ENCODE measurements at places on chromosomes 3 and 15.
A peak's percentile ranks its signal among the peaks of the same experiment; 100 is the strongest.

DNA sequence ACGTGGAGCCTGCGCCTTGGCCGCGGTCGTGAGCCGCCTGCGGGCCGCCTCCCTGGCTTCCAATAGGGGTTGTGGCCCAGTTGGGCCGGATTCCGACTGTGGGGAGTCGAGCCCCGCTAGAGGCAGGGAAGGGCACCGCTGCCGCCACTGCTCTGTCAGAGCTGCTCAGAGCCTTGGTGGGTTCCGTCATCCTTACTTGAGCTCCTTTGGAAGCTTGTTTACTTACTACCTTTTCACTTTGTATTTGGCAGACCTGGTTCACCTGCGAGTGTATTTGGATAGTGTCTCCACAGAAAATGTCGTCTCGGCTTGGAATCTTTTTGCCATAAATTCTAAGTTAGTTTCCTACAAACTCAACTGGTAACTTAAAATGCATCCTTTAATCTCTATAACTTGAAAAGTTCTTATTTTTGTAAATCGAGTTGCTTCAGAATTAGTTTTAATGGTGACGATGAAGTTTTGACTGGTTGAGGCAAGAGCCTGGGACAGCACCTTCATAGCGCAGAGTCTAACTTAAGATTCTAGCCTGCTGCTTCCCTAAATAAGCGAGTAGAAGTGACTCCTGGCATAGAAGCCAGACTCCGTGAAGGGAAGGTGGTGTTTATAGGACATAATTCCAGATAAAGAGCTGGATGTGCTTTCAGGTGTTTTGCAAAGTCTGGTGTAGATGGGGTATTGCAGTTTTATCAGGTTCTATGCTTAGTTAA, 800 bp downstream of the DAG1 start:
- peak; percentile 25 for DNase-seq

DNA sequence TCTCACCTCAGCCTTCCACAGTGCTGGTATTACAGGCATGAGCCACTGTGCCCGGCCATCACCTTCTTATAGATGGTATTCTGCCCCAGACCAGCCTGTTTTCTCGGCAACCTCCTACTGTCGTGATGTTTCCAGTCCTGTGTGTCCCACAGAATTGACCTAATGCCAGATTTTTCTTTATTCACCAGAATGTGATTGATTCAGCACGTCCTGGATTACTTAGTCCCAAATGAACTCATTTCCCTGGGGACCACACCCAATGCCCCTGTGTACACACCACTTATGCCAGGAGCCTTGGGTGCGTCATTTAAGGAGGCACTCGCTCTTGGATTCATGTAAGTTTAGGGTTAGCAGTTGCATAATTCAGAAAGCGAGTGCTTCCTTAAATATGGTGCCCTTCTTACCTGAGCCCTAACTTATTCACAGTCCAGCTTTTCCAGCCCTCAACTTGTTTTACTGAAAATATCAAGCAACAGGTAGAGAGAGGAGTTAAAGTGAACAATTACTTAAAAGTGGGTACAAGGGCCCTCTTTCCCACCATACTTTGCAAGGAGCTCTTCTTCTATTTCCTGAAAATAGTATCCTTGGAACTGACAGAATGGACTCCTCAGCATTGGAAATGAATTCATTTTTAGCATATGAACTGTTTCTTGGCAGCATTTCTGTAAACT, 64.6 kb upstream of the UBE2E1 start:
- peak; percentile 41 for DNase-seq

GRCh38 chr15:33737687-33738601, 230.4 kb upstream of the CHRM5 start:
- DNase-seq, result peak; percentile 36

- no peak for DNase-seq
These were observed 13.4 kb upstream of the KLF15 start for GRCh38 chr3:126370606-126371005.

- DNase-seq, result no peak
These were observed 79.3 kb downstream of the EEFSEC start for GRCh38 chr3:128232376-128233178.

DNA sequence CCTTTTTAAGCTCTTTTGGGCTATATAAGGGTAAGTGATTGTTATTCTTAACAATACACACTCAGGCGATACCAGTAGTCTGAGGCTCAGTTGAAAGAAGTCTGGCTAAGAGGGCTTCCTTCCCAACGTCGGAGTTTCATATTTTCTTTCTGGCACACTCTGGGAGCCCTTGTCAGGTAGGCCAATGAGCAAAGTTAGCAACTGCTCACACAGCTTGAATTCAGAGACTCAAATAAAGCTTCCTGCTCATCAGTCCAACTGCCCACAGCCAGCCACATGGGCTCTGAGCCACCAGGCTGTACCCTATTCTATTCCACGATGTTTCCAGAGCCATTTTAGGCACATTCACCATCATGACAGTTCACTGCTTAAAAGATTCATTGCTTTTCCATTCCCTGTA, 155.1 kb upstream of the TBL1XR1 start:
- DNase-seq, result no peak

DNA sequence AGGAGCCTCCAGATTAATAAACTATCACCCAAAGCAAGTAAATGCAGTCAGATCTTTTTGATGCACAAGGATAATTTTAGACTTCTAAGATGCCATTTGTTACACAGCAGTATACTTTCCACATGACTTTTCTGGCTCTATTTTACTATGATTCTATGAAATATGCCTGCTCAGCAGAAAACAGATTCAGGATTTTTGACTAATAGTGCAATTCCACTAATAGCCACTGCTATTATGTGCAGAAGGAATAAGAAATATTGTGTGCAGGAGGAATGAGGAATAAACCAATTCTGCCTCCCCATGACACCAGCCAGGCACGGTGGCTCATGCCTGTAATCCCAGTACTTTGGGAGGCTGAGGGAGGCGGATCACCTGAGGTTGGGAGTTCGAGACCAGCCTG, 11.5 kb upstream of the SPPL2A start:
- no peak for DNase-seq

GRCh38 chr15:57031605-57032004, 113.2 kb downstream of the TCF12 start:
- peak; percentile 9 for DNase-seq

DNA sequence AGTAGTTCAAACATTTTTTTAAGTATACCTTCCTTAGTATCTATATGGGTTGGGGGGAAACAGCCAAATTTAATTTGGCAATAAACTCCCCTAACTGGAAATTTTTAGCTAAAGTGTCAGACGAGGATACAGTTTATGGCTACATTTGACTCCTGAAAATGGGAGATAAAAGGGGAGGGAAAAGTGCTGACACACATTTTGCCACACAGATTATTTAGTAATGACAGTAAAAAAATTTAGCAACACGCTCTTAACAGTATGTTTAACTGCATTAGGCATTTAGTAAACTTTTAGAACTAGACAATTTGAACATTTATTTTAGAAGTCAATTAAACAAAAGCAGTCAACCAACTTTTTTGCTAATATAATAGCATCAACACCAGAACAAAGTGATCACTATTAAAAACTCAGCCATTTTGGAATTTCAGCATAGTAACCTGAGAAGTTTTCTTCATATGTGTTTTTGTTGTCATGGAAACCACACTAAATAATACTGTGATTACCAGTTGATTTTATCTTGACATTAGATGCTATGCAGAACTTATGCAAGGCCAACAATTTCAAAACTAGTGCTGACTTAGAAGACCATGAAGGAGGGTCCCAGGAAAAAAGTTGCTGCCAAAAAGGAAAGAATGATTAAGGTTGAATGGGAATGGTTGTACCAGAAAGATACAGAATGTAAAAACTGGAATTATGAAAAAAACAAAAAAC, 47.0 kb upstream of the TFG start:
- no peak for DNase-seq

GRCh38 chr3:5160940-5161858, 26.3 kb upstream of the EDEM1 start:
- DNase-seq, result no peak

DNA sequence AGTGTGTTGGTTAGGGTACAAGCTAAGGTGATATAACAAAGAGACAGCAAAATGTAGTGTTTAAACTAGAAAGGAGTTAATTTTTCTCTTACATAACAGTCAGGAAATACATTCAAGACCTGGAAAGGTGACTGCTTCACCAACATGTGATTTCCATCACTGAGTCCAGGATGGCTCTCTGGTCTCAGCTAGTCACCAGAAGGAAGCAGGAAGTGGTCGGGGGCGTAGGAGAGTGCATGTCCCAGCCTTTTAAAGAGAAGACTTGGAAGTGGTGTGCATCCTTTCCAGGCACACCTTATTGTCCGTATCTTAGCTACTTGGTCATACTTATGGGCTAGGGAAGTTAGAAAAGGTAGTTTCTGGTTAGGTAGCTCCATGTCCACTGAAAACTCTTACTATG, 11.1 kb upstream of the UBE2Q2 start:
- DNase-seq, result no peak

DNA sequence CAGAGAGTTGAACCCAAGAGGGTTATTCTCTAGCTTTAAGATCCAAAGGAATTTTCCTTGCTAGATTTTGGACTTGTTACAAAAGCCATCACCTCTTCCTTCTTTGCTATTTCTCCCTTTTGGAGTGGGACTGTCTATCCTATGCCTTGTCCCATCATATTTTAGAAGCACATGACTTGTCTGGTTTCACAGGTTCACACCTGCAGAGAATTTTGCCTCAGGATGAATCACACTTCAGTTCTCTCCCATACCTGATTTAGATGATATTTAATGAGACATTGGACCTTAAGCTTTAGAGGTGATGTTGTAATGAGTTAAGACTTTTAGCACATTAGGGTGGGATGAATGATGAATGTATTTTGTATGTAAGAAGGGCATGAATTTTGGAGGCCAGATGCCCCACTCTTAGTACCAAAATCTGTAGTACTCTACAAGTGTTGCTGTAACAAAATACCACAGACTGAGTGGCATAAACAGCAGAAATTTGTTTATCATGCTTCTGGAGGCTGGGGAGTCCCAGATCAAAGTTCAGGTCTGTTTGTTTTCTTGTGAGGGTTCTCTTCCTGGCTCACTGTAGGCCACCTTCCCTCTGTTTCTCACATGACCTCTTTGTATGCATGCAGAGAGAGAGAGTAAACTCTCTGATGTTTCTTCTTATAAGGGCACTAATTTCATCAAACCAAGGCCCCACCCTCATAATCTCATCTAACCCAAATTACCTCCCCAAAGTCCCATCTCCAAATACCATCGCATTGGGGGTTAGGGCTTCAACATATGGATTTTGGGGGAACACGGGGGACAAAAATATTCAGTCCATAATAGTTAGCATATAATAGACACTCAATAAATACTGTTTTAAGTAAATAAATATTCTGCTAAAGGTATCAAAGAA, 10.0 kb downstream of the LNP1 start:
- no peak for DNase-seq

GRCh38 chr3:47260605-47261004, 22.0 kb downstream of the KIF9 start:
- DNase-seq, result no peak

GRCh38 chr15:54099010-54099409, 120.8 kb downstream of the UNC13C start:
- DNase-seq, result no peak

DNA sequence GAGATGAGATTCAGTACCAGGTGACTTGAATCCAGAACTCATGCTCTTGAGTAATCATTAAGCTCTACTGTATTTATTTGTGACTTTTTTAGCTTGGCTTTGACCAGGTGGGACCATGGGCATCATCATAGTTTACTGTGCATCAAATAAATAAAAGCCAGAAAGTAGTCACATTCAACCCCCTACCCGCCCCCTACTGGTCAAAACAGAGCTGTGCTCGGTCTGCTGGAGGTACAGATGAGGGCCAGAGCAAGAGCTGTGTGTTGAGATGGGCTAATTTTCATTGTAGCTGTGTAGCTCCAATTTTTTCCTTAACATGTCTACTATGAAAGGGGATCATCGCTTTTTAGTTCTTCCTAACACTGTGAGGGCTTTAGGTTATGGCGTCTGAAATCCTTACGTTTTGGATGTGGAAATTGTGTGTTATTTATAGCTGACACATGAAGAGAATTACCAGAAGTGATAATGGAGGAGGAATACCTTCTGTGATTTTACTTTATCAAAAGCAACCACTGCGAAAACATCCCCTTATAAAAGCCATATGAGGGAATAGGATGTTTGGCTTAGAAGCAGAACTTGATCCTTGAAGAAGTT, 375.1 kb downstream of the PTPRG start:
- DNase-seq, result peak; percentile 24

DNA sequence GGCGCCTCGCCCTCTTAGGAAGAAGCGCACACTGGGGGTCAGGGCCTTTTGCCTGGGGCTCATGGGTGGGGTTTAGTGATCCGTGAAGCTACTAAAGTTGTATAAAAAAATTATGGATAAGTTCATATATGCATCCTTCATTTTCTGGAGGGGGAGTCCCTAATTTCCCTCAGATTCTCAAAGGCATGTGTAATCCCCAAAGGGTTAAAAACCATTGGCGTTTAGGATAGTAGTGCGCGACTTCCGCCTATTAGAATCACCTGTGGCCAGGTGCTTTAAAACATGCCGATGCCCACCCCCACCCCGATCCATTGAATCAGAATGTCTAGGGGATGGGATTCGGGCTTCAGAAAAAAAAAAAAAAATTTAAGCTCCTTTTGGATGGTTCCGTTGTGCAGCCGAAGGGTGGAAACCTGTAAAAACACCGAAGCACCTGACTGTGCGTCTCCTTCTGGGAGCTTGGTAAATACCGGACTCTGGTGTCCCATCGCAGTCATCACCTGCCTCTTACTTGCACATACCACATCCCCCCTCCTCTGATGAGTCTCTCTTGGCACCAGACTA, 570 bp downstream of the APH1B start:
- DNase-seq, result no peak

- DNase-seq, result no peak
These were observed 158.3 kb upstream of the WNT5A start for GRCh38 chr3:55645422-55645821.

DNA sequence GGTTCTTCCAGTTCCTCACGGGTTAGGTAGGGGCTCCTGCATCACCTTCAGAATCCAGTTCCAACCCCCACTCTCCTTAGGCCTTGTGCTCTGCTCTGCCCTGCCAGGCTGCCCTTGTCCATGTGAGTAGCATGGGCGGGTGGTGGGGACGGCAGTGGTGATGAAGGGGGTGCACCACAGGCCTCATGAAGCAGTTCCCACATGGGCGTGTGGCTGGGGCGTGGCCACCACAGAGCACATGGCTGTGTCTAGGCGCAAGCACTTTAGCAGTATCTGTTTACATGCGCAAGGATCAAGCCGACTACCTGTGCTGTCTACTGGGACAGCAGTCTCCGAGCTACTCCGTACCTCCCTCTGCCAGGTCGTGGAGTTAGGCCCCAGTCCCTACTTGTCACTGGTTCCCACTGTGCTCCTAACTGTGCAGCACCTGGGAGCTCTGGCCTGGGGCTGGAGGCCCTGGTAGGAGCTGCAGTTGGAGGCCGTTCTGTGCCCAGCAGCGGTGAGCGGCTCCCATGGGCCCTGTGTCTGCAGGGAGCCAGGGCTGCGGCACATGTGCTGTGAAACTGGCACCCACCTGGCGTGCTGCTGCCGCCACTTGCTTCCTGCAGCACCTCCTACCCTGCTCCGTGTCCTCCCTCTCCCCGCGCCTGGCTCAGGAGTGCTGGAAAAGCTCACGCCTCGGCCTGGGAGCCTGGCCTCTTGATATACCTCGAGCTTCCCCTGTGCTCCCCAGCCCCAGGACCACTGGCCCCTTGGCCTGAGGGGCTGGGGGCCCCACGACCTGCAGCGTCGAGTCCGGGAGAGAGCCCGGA, 53.5 kb downstream of the PLXNA1 start:
- no peak for DNase-seq

Data from NB4 (cell line).